Effector memory CD4-positive, alpha-beta T cell (primary cell): ENCODE measurements at places on chromosomes 2 and 18.
A peak's percentile ranks its signal among the peaks of the same experiment; 100 is the strongest.

DNA sequence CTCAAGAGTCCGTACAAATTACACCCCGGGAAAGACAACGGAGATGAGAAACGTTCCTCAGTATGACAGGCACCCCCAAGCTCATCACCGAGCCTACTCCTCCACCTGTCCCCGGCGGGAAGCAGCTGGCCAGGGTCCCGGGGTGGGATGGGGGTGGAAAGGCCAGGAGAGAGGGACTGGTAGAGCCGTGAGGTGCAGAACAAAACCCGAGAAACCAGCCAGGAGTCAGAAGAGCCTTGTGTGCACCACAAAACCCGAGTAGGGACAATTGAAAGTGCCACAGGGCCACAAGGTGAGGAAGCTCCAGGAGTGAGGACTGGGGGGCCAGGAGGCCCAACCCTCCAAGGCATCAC, 75.5 kb upstream of the SALL3 start:
- DNase-seq = no peak
- H3K4me3 ChIP-seq = no peak overlapping the region
- H3K27me3 ChIP-seq = no peaks in the 10 kb centered on the region
- no peak overlapping the region for H3K27ac ChIP-seq
- no peaks in the 10 kb centered on the region for H3K4me1 ChIP-seq

DNA sequence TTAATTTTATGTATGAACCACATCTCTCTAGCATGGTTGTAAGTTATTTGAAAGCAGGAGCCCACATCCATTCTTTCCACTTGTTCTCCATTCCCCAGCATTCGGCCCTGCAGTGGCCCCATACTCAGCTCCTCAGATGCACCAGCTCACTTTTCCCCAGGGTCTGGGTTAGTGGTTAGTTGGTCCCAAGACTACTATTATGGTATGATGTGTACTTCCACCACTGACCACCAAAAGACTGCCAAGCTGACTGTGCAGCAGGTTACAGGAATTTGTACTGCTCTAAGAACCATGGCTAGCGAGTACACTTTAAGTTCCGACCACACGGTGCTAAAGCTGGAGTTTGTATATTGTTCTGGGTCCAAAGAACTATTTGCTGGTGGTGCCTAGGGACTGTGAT, 413.6 kb upstream of the TCF4 start:
- H3K4me1 ChIP-seq = no peaks in the 10 kb centered on the region
- no peak overlapping the region for H3K4me3 ChIP-seq
- DNase-seq = no peak
- no peak overlapping the region for H3K27ac ChIP-seq
- H3K27me3 ChIP-seq = no peaks in the 10 kb centered on the region

GRCh38 chr2:12649602-12650400, 66.9 kb upstream of the TRIB2 start:
- H3K27ac ChIP-seq = no peak overlapping the region
- no peaks in the 10 kb centered on the region for H3K27me3 ChIP-seq
- no peaks in the 10 kb centered on the region for H3K4me1 ChIP-seq
- no peak overlapping the region for H3K4me3 ChIP-seq
- no peaks in the 10 kb centered on the region for H3K36me3 ChIP-seq
- DNase-seq = no peak

DNA sequence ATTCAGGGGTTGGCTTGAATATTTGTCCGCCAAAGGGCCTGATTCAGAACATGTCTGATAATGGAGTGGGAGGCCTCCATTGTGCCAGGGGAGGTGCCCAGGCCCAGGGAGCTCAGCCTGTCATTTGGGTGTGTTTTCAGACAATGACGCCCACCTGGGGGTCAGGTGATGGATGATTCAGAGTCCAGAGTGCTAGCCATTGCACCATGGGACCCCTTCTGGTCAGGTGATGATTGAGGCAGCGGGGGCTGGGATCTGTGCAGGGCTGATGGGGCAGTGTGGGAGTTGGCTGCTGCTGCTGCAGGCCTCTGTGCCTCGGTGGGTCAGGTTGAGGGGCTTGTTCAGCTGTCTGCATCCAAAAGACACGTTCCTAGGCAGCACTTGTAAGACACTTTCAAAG, 8.3 kb upstream of the ARHGEF4 start:
- H3K27ac ChIP-seq = no peak overlapping the region
- H3K4me1 ChIP-seq = peaks cover 12% of the 10 kb centered on the region
- H3K27me3 ChIP-seq = no peaks in the 10 kb centered on the region
- DNase-seq = no peak

DNA sequence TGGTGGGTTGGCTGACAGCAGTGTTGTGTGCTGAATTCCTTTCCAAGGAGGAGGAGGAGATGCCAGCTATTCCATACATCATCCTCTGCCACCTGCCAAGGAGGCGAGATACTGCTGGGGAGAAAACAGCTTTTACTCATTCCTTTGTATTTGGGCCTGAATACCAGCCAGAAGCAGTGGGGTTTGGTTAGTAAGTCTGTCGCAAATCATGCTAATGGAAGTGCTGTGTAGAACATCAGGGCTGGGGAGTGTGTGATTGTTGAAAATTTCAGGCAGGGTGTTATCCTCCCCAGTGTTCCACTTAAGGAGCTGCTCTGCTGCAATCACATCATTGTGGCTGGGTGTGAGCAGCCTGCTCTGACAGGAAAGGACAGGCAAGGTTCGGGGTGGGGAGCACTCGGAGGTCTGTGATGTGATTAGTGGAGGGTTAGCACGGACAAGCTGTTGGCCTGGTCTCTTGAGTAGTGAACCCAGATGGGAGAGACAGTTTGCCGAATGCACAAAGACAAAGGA, 128.2 kb upstream of the DLX2 start:
- H3K27me3 ChIP-seq = peaks cover 5% of the 10 kb centered on the region
- DNase-seq = no peak
- H3K36me3 ChIP-seq = no peaks in the 10 kb centered on the region
- H3K4me1 ChIP-seq = peaks cover 10% of the 10 kb centered on the region
- H3K27ac ChIP-seq = no peak overlapping the region
- no peak overlapping the region for H3K4me3 ChIP-seq

- H3K36me3 ChIP-seq = no peaks in the 10 kb centered on the region
- no peak for DNase-seq
- H3K4me1 ChIP-seq = no peaks in the 10 kb centered on the region
- no peaks in the 10 kb centered on the region for H3K27me3 ChIP-seq
- H3K4me3 ChIP-seq = no peak overlapping the region
These were observed 53.3 kb upstream of the TRIB2 start for GRCh38 chr2:12663306-12664037.

DNA sequence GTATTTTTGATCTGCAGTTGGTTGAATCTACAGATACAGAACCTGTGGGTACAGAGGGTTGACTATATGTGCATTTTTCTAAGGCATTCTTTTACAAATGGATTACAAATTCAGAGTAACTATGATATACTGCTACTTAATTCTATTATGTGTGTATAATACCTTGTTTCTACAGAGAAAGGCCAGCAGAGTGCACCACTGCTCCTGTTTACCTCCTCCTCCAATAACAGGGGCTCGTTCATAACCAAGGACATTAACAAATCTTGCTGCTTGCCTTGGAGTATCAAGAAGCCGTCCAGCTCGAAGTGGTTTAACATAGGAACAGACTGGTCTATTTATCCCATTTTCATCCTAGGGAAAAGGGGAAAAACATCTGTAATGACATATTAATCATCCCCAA, 16.4 kb downstream of the CEP76 start:
- H3K36me3 ChIP-seq = no peaks in the 10 kb centered on the region
- H3K27me3 ChIP-seq = no peaks in the 10 kb centered on the region
- no peak overlapping the region for H3K27ac ChIP-seq
- no peak overlapping the region for H3K4me3 ChIP-seq

DNA sequence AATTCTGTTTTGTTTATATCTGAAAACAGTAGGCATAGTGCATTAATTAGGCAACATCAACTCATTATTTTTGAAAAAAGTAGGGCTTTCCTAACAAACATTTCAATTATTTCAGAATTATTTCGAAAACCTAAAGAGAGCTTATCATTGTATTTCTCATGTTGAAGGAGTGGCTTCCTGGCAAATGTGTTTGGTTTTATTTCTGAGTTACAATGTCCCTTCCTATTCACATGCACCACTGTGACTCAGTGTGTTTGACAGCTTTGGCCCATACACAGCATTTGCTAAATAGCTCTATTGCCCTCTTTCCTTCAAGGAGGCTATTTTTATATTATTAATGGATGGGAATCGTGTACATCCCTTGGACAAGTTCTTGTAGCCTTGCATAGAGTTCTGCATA, 205.9 kb downstream of the PTGR3 start:
- DNase-seq = no peak
- H3K4me1 ChIP-seq = no peaks in the 10 kb centered on the region
- no peaks in the 10 kb centered on the region for H3K36me3 ChIP-seq

DNA sequence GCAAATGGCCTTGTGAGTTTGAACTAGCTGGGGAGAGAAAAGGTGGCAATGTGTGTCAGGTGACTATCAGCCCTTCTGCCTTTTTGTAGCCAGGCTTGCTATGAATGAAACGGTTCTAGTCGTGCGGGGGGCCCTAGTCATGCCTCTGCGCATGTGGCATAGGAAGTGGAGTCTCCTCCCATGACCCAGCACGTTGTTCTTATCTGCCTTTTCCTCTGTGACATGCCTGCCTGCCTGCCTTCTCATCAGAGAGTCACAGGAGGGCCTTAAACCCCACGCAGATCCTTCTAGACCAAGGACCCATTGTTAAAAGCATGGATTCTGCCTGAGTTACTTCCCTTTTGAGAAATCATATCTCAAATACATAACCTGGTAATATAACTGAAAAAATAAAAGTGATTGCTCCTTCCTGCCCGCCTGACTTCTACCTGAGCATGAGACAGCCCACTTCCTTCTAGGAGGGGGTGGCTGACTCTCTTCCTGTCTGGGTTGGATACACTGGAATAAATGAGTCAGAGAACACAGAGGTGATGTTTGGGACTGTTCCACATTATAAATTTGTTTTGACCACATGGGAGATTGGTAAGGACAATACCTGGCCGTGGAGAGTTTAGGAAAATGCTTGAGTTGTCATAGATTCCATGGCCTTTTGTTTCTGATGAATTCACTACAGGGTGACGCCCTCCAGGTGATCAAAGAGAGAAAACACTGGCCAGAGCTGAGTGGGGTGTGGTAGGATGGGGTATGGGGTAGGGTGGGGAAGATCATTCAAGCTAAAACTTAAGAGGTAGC, 49.8 kb downstream of the FBLN7 start:
- peak; percentile 70 for DNase-seq
- peaks cover 8% of the 10 kb centered on the region for H3K36me3 ChIP-seq
- no peaks in the 10 kb centered on the region for H3K27me3 ChIP-seq
- H3K4me1 ChIP-seq = peaks cover 52% of the 10 kb centered on the region
- peak overlapping the region; percentile 90 for H3K27ac ChIP-seq

- no peak overlapping the region for H3K27ac ChIP-seq
- no peaks in the 10 kb centered on the region for H3K27me3 ChIP-seq
- no peaks in the 10 kb centered on the region for H3K4me1 ChIP-seq
- H3K36me3 ChIP-seq = no peaks in the 10 kb centered on the region
- H3K4me3 ChIP-seq = no peak overlapping the region
These were observed 154.1 kb upstream of the KLHL29 start for GRCh38 chr2:23230885-23231284.

GRCh38 chr2:229731916-229732315, 17.6 kb upstream of the DNER start:
- H3K27me3 ChIP-seq = no peaks in the 10 kb centered on the region
- H3K4me3 ChIP-seq = no peak overlapping the region
- no peak for DNase-seq
- H3K27ac ChIP-seq = no peak overlapping the region
- no peaks in the 10 kb centered on the region for H3K4me1 ChIP-seq
- H3K36me3 ChIP-seq = no peaks in the 10 kb centered on the region

DNA sequence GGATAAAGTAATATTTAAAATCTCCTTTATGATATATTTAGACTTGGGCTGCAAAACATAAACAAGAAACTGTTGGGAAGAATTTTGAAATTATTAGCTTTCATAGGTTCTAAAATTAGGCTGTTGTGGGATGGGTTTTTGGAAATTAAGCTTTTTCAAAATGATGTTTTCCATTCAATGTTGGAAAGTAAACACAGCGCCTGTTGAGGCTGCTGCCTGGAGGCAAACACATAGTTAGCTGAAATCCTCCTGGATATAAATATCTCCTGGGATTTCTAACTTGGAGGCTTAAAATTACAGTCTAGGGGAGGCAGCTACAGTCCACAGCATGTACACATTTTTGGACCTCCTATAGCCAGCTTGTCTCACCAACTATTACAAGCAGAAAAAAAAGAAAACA, 197.3 kb downstream of the DCC start:
- no peak overlapping the region for H3K4me3 ChIP-seq
- no peaks in the 10 kb centered on the region for H3K36me3 ChIP-seq
- no peak overlapping the region for H3K27ac ChIP-seq

DNA sequence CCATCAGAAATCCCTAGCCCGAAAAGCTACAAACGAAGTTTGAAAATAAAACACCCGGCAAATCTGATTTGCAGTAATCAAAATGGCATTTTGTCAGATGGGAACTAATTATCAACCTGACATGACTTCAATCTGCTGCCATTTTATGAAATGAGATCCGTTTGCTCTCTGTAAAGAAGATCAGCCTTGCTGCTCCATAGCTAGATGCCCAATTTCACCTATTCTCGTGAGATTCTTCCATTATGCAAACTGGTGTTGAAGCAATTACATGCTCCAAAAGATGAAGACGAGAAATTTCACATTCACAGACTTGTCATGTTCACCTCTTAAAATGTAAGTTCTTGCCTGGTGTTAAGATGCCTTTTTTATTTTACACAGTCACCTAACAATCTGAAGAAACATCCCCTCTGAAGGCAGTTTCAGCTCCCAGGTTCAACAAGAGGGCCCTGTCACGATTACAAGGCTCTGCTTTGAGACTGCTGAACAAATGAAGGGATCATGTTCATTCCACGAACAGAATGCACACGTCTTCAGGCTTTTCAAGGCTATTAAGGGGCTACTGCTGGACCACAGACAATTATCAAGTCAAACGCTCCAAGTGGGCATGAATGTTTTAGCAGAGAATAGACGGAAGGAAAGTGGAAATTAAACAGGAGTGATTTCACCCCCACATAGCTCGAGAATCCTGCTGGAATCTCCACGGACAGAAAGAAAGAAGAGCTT, 172.6 kb upstream of the PID1 start:
- no peak overlapping the region for H3K4me3 ChIP-seq
- no peak overlapping the region for H3K27ac ChIP-seq

GRCh38 chr18:7609617-7610016, 42.5 kb downstream of the PTPRM start:
- H3K27me3 ChIP-seq = no peaks in the 10 kb centered on the region
- no peak for DNase-seq
- no peak overlapping the region for H3K4me3 ChIP-seq
- no peaks in the 10 kb centered on the region for H3K4me1 ChIP-seq
- no peak overlapping the region for H3K27ac ChIP-seq

- DNase-seq = no peak
- H3K4me1 ChIP-seq = no peaks in the 10 kb centered on the region
- H3K36me3 ChIP-seq = no peaks in the 10 kb centered on the region
- H3K27me3 ChIP-seq = no peaks in the 10 kb centered on the region
- H3K27ac ChIP-seq = no peak overlapping the region
- H3K4me3 ChIP-seq = no peak overlapping the region
These were observed 11.1 kb downstream of the EVA1A start for GRCh38 chr2:75549401-75550253.

- no peak overlapping the region for H3K4me3 ChIP-seq
- H3K27ac ChIP-seq = no peak overlapping the region
- peaks cover 34% of the 10 kb centered on the region for H3K36me3 ChIP-seq
- DNase-seq = no peak
These were observed 18.8 kb downstream of the TMEM87B start for GRCh38 chr2:112073875-112074274.
